ENCODE measurements at places on chromosomes 16 and 17. TPM values are rescaled to one million over a fixed set of nuclear protein-coding genes. Genes with fewer than 3 reads are reported as not detected.

ATP2A3 gene
- total RNA-seq: under 0.01 TPM

VASN gene
- 4.4 TPM for total RNA-seq

RBL2 gene
- total RNA-seq: 46.0 TPM

OR4D1 gene
- total RNA-seq: not detected

PDILT gene
- not detected for total RNA-seq

TLCD3A gene
- total RNA-seq: 49.3 TPM

TVP23A gene
- not detected for total RNA-seq

NEUROD2 gene
- total RNA-seq: not detected

KRTAP2-3 gene
- 0.93 TPM for total RNA-seq

KRTAP9-2 gene
- not detected for total RNA-seq

BCKDK gene
- 18.7 TPM for total RNA-seq

GLP2R gene
- not detected for total RNA-seq

PRR15L gene
- total RNA-seq: 4.5 TPM

KCNH6 gene
- total RNA-seq: not detected

BAIAP3 gene
- total RNA-seq: 0.34 TPM

UMOD gene
- total RNA-seq: not detected

KIF2B gene
- total RNA-seq: not detected

CLEC18A gene
- total RNA-seq: 0.85 TPM

CASKIN1 gene
- total RNA-seq: 0.34 TPM

COA3 gene
- 41.7 TPM for total RNA-seq

KRT25 gene
- total RNA-seq: not detected

KRTAP2-4 gene
- not detected for total RNA-seq

TP53TG3C gene
- total RNA-seq: not detected

TEKT1 gene
- total RNA-seq: not detected

COX6A2 gene
- not detected for total RNA-seq

TMC8 gene
- 0.21 TPM for total RNA-seq

ABCA6 gene
- 0.93 TPM for total RNA-seq

ITGA2B gene
- 0.07 TPM for total RNA-seq

IRX5 gene
- total RNA-seq: 0.93 TPM

WFDC1 gene
- total RNA-seq: not detected

CNGB1 gene
- 7.3 TPM for total RNA-seq

RNF167 gene
- total RNA-seq: 23.9 TPM

HS3ST2 gene
- 0.71 TPM for total RNA-seq

TNFSF12 gene
- total RNA-seq: 0.34 TPM

FN3KRP gene
- total RNA-seq: 20.4 TPM

KRT24 gene
- total RNA-seq: 3.4 TPM

SYCE1L gene
- 0.34 TPM for total RNA-seq

KRTAP2-2 gene
- not detected for total RNA-seq

KRT20 gene
- not detected for total RNA-seq

CSH2 gene
- not detected for total RNA-seq

CEP112 gene
- 2.1 TPM for total RNA-seq

All from nasal cavity respiratory epithelium epithelial cell of viscerocranial mucosa (primary cell).